ENCODE measurements at places on chromosomes 2 and 18. TPM values are rescaled to one million over a fixed set of nuclear protein-coding genes. Genes with fewer than 3 reads are reported as not detected.

DNA sequence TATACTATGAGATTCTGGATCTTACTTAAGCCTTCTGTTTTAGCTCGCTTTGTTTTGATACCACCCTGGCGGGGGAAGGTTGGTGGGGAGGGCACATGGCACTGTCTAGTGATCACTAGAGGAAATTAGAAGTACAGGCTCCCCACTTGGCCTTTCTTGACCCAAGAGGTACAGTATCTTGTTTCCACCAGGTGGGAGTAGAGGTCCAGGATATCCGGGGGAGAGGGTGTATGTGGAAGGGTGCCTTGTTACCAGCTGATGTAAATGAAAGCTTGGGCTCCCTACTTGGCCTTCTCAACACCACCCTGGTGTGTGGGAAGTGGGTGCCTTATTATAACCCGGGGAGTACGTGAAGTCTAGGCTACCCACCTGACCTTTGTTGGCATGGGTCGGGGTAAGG is 7.5 kb downstream of the GALNT1 start:
- H3K27me3 ChIP-seq = no peaks in the 10 kb centered on the region
- DNase-seq = no peak
- H3K4me3 ChIP-seq = no peak overlapping the region
- no peak overlapping the region for H3K27ac ChIP-seq
- no peaks in the 10 kb centered on the region for H3K36me3 ChIP-seq

UCN gene
- 4.6 TPM for total RNA-seq

- H3K4me3 ChIP-seq = no peak overlapping the region
- no peak for DNase-seq
- H3K27ac ChIP-seq = no peak overlapping the region
- H3K4me1 ChIP-seq = no peaks in the 10 kb centered on the region
Observed at GRCh38 chr2:218485986-218486667, 67.2 kb downstream of the VIL1 start.

GRCh38 chr2:204691911-204692510 is 146.7 kb downstream of the PARD3B start:
- H3K4me1 ChIP-seq = peaks cover 8% of the 10 kb centered on the region
- DNase-seq = peak; percentile 63

- H3K4me3 ChIP-seq = no peak overlapping the region
- H3K36me3 ChIP-seq = no peaks in the 10 kb centered on the region
- peaks cover 9% of the 10 kb centered on the region for H3K4me1 ChIP-seq
Observed at GRCh38 chr2:37827911-37828511, 97.1 kb upstream of the RMDN2 start.

- peaks cover 20% of the 10 kb centered on the region for H3K4me1 ChIP-seq
- peaks cover 5% of the 10 kb centered on the region for H3K36me3 ChIP-seq
- H3K27me3 ChIP-seq = no peaks in the 10 kb centered on the region
- peak; percentile 23 for DNase-seq
Observed at GRCh38 chr2:157107460-157107859, 150.0 kb upstream of the GALNT5 start.

DNA sequence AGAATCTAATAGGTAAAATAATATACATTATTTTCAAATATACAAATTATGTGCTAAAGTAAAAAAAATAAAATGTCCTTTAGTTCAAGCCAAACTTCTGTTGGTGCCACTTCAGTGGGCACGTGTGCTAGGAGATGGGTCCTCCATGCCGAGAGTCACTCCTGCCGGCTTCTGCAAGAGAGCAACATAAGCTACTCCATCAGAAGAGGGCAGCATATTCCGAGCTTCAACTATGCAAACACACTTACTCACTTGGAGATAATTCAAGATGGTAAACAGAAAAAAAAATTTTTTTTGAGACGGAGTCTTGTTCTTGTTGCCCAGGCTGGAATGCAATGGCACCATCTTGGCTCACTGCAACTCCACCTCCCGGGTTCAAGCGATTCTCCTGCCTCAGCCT is 24.4 kb downstream of the CNOT11 start:
- no peak overlapping the region for H3K4me3 ChIP-seq
- no peak overlapping the region for H3K27ac ChIP-seq
- no peaks in the 10 kb centered on the region for H3K27me3 ChIP-seq
- no peaks in the 10 kb centered on the region for H3K4me1 ChIP-seq

DNA sequence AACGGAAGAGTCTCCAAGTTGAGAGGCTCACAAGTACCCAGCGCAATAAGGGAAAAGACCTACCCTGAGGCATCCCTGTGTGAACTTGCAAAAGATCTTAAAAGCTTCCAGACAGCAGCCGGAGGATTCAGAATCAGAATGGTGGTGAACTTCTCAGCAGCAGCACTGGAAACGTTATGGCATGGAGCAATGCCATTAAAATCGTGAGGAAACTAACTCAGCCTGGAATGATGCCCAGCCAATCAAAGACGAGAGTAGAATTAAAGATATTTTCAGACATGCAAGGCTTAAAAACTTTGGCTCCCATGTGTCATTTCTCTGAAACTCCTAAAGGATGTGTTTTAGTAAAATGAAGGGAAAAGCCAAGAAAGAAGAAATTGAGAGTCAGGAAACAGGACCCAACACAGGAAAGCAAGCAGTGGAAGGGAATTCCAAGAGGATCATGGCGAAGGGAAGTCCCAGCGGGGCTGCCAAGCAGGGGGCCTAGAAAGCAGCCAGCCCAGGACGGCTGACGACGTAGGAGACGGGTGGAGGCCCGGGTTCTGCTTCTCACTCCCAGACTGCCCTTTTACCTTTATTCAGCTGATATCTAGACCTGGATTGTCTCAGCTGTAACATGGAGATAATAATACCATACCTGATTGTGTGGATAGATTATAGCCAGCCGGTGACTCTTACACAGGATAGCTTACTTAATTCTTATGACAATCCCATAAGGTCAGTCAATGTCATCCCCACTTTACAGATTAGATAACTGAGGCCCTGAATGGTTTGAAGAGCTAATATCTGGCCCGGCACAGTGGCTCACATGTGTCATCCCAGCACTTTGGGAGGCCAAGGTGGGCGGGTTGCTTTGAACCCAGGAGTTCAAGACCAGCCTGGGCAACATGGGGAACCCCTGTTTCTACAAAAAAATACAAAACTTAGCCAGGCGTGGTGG is 92.8 kb downstream of the ASAP2 start:
- H3K27ac ChIP-seq = no peak overlapping the region
- no peak overlapping the region for H3K4me3 ChIP-seq
- no peak for DNase-seq
- no peaks in the 10 kb centered on the region for H3K27me3 ChIP-seq
- H3K4me1 ChIP-seq = peaks cover 16% of the 10 kb centered on the region

MAP4K3 gene
- 30.7 TPM for total RNA-seq

GRCh38 chr2:30710016-30710415 is 97.2 kb downstream of the CAPN13 start:
- H3K4me1 ChIP-seq = no peaks in the 10 kb centered on the region
- no peak overlapping the region for H3K27ac ChIP-seq
- no peaks in the 10 kb centered on the region for H3K36me3 ChIP-seq
- peaks cover 12% of the 10 kb centered on the region for H3K27me3 ChIP-seq
- DNase-seq = no peak

- H3K4me3 ChIP-seq = no peak overlapping the region
- no peaks in the 10 kb centered on the region for H3K4me1 ChIP-seq
- H3K27ac ChIP-seq = no peak overlapping the region
- no peaks in the 10 kb centered on the region for H3K36me3 ChIP-seq
Observed at GRCh38 chr2:76197842-76198448, 487.2 kb upstream of the GCFC2 start.

SNED1 gene
- 0.86 TPM for total RNA-seq

- peaks cover 18% of the 10 kb centered on the region for H3K4me1 ChIP-seq
- no peak for DNase-seq
- no peak overlapping the region for H3K27ac ChIP-seq
- H3K4me3 ChIP-seq = no peak overlapping the region
- H3K36me3 ChIP-seq = peaks cover 50% of the 10 kb centered on the region
Observed at GRCh38 chr18:58977801-58978200, 113.1 kb downstream of the ZNF532 start.
